ENCODE measurements at places on chromosomes 1 and 21.
A peak's percentile ranks its signal among the peaks of the same experiment; 100 is the strongest.

GRCh38 chr1:21007876-21008275, 168.8 kb downstream of the EIF4G3 start:
- DNase-seq, result no peak

- no peak for DNase-seq
Measured at GRCh38 chr1:191696354-191696753, 461.9 kb upstream of the RGS18 start.

- DNase-seq, result no peak
Measured at GRCh38 chr1:231899713-231900435, 273.3 kb downstream of the DISC1 start.

DNA sequence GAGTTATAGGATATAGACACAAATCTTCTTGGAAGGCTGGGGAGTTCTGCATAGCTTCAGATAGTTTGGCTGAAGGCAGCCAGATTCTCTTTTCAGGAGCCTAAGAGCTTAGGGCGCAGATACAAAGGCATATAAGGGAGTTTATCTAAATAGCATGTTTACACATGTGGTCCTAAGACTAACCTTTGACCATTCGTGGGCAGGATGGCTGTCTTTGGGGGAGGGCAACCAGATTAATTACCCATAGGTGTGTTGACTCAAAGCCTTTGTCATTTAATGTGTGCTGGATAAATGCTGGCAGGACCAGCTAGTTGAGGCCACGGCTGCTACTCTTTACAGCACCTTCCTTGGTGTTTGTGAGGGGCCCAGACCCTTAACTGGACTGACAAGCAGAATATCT, 71.8 kb downstream of the IER5 start:
- no peak for DNase-seq

GRCh38 chr1:77063118-77063517, 156.1 kb downstream of the PIGK start:
- DNase-seq, result no peak

DNA sequence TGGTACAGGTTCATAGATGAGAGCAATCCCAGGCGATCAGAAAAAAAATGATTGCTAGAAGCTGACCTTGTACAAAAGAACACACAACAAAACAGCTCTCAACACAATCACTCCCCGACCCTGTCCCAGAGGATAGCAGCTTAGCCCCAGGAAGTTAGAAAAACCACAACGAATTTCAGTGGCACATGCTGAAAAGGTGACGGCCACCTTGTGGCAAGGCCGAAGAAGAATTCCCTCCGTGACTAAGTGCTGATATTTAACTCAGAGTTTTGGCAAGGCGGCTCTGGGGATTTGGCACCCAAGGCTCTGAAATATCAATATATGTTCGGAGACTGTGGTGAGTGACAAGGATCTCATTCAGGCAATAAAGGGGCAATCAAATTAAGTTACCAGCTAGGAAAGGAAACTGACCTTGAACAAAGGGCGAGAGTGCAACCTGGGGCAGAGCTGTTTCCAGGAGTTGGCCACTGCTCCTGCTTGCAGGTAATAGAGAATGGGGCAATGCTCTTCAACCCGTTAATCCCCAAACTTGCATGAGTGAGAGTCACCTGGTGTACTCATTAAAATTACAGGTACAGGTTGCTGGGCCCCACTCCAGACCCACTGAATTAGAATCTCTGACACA, 96.2 kb downstream of the BEND5 start:
- DNase-seq, result no peak

DNA sequence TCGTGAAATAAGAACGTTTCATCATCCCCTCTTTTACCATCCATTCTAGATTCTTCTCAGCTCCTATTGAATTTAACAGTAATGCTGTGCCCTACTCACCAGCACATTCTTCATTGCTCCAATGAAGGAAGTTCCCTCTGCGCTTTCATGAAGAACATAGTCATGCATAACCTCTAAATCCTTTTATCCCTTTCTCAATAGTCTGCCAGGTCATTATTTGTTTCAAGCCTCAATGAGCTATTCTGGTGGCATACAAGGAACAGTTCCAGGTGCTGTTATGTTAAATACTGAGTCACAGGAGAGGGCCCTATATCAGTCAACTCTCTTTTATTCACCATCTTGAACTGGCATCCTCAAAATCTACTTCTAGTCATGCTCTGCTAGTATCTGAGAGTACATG, 381.0 kb downstream of the GPATCH2 start:
- DNase-seq, result no peak

- DNase-seq, result no peak
Measured at GRCh38 chr21:33008333-33009051, 17.2 kb upstream of the OLIG2 start.

- peak; percentile 65 for DNase-seq
Measured at GRCh38 chr1:25990702-25991395, 7.0 kb downstream of the PAFAH2 start.

DNA sequence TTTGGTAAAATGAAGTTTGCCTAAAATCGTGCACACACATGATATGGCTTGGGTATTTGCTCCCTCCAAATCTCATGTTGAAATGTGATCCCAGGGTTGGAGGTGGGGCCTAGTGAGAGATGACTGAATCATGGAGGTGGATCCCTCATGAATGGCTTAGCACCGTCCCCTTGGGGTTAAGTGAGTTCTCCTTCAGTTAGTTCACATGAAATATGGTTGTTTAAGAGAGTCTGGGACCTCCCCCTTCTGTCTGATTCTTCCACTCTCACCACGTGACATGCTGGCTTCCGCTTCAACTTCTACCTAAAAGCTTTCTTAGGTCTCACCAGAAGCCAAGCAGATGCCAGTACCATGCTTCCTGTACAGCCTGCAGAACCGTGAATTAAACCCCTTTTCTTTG, 58.4 kb downstream of the SIPA1L2 start:
- DNase-seq, result no peak

- no peak for DNase-seq
Measured at GRCh38 chr1:64248065-64248464, 44.6 kb downstream of the UBE2U start.

- no peak for DNase-seq
Measured at GRCh38 chr1:228316589-228317387, 89.8 kb downstream of the TRIM11 start.

DNA sequence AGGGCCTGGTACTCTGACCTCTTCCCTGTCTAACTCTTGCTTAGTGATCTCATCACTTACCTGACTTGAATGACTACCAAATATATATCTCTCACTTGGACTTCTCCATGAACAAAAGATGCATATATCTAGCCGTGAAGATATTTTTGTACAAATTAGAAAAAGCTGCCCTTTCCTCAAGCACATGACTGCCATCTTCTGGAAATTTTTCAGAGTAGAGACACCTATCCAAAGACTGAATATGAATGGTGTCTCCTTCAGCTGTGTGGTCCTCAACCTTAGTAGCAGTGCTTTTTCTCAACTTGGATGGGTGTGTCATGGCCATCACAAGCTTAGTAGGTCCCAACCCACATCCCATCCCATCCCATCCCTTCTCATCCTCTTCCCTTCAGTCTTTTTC, 142.3 kb downstream of the DNM3 start:
- DNase-seq, result peak; percentile 69

DNA sequence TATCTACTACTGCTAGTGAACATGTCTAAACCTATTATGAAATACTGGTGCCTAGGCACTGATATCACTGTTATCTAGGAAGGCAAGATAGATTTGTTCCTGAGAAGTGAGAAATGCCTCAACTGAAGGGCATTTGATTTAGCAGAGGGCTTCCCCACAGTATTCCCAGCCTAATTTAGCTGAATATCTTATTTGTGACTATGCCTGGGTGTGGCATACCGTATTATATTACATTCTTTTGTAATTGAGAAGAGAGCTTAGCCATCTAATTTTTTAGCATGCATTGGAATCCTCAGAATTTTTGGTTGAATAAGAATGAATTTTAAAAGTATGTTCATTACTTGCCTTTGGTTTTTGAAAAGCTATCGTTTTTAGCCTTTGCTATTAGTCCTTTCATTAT, 99.1 kb downstream of the ZP4 start:
- no peak for DNase-seq

- peak; percentile 48 for DNase-seq
Measured at GRCh38 chr1:34858901-34859445, 576 bp downstream of the SMIM12 start.
